ENCODE measurements at places on chromosomes 1 and 21. TPM values are rescaled to one million over a fixed set of nuclear protein-coding genes. Genes with fewer than 3 reads are reported as not detected.

GRCh38 chr1:1004420-1004779 lies 4.5 kb upstream of the HES4 start:
- no peak for DNase-seq

- no peak for DNase-seq
Observed at GRCh38 chr1:41101950-41102607, 80.6 kb upstream of the SLFNL1 start.

DNA sequence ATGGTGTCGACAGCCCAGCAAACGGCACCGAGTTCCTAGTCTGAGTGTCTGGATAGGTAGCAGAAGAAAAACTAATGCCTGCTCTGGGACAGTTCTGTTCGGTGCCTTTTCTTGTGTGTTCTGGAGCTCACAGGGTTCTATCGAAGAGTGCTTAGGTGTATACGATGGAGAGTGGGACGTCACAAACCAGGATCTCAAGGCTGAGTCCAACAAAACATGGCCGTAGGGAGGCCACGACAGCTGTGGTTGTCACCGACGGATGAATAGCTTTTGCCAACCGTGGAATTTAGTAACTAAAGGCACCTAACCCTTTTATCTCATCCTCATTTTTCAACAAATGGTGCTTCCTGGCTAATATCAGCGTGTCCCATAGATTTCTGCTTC lies 635 bp upstream of the SYNJ1 start:
- DNase-seq, result no peak

DNA sequence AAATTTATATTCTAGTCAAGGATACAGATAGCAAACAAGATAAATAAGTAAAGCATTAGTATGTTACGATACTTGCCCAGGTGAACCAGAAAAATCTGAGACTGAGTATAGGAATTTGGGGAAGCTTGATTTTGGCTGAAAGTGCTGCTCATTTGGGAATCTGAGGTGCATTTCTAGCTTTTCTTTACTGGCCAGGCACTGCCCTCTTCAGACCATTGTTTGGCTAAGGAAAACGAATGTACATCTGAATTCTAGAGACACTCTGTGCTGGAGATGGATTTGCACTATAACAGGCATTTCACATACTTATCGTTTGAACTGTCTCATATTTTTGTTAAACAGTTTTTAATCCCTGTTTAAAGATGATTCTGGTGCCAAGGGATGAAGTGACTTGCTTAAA lies 23.4 kb downstream of the ARID1A start:
- DNase-seq, result no peak

DNA sequence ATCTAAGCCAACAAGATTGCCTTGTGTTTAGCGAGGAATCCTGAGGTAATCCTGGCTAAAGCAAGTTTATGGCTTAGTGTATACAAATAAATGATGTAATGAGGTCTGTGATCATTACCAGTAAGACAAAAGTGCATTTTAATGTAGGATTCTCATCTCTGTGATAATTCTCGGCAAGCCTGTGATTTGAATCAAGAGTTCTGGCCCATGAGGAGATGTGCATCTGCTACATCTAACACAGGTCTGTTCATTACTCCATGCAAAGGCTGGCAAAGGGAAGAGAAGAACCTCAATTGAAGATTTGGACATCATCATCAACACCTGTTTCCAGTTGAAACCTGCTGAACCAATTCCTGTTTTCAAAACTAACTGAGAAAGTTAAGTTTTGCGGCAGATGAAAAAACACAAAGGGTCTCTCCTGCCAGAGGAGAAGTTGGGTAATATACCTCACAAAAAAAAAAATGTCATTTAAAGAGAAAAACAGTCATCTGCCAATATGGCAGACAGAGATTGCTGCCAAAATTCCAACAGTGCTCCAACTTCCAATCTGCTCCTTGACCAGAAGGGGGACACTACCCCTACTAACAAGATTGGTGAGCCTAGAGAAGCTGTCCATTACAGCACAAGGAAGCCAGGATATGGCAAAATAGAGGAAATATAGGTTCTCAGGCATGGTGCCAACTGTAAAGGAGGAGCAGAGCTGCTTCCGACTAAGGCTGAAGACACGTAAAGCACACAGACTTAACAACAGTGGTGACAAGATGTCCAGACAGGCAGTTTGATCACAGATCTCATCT lies 453.7 kb downstream of the TTLL7 start:
- peak; percentile 28 for DNase-seq

GRCh38 chr1:46983830-46984586 lies 39.5 kb upstream of the CYP4X1 start:
- DNase-seq, result no peak

DNA sequence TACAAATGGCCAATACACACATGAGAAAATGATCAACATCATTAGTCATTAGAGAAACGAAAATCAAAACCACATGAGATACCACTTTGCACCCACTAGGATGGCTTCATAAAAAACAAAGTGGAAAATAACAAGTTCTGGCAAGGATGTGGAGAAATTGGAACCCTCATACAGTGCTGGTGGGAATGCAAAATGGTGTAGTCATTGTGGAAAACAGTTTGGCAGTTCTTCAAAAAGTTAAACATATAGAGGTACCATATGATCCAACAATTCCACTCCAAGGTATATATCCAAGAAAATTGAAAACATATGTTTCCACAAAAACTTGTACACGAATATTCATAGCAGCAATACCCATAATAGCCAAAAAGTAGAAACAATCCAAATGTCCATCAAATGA lies 231.6 kb upstream of the CSF3R start:
- no peak for DNase-seq

- DNase-seq, result peak; percentile 75
Observed at GRCh38 chr1:204127597-204128242, 24.1 kb downstream of the ETNK2 start.

- no peak for DNase-seq
Observed at GRCh38 chr1:106456832-106457231, 599.6 kb upstream of the PRMT6 start.

DNA sequence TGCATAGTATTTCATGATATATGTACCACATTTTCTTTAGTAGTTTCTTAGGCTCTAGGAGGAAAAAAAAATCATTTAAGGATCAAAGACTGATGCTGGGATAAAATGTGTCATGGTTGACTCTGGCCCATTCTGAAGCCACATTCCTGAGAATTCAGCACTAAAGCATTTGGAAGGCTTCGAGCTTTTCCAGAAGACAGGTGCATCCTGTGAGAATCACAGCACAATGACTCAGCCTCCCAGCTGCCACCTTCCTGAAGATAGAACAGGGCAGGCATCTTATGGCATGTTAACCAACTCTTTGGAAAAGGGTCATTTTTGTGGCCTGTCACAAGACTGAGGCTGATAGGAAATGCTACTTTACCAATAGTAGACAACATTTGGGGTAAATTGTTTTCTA lies 359.9 kb downstream of the PCP4 start:
- peak; percentile 58 for DNase-seq

DNA sequence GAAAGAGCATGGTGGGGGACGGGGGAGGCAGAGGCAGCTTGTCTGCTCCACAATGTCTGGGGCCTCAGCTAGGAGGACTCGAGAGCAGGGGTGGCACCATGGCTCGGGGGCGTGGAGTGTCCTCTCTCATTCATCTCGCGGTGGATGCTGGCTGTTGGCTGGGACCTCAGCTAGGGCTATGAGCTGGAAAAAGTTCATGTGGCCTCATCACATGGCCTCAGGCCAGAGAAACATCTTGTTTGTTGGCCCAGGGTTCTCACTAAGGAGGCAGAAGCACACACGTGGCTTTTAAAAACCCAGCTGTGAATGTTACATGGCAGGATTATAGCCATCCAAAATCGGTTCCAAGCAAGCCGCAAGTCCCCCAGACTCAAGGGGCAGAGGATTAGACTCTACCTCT lies 6.2 kb upstream of the CENPS start:
- no peak for DNase-seq

DNA sequence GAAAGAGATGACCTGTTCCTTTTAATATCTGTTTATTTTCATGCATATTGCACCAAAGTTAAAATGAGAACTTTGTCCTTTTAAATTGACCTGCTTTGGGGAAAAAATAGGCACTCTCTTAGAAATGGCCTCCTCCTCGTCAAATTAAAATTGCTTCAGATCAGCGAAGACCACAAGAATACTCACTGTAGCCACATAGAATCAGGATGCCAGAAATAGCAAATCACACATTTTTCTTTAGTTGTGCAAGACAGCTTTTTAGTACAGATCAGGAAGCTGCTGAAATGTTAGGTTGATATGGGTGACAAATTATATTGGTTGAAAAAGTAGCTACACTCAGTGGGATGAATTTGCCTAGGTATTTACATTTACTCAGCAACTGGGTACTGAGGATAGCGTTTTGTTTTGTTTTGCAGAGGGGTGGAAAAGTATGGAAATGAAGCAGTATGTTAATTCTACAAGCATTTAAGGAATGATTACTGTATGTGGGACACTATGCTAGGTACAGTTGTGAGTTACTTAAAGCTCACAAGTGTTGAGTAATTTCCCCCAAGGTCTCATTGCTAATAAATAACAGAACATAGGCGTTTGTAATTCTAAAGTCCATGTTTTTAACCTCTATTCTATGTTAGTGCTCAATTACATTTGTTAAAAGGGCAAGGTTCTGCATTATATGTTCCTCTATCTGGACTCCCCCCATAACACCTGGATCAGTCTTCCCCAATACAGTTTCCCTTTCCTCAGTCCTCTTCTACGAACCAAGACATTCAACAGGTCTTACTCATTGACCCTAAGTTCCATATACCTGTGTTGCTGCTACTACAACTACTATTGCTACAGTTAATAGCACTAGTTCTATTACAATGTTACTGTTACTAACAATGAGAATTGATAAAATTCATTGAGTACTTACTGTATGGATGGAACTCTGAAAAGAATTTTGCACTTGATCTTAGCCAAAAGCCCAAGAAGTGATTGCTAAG lies 99.4 kb upstream of the S1PR1 start:
- DNase-seq, result no peak

DNA sequence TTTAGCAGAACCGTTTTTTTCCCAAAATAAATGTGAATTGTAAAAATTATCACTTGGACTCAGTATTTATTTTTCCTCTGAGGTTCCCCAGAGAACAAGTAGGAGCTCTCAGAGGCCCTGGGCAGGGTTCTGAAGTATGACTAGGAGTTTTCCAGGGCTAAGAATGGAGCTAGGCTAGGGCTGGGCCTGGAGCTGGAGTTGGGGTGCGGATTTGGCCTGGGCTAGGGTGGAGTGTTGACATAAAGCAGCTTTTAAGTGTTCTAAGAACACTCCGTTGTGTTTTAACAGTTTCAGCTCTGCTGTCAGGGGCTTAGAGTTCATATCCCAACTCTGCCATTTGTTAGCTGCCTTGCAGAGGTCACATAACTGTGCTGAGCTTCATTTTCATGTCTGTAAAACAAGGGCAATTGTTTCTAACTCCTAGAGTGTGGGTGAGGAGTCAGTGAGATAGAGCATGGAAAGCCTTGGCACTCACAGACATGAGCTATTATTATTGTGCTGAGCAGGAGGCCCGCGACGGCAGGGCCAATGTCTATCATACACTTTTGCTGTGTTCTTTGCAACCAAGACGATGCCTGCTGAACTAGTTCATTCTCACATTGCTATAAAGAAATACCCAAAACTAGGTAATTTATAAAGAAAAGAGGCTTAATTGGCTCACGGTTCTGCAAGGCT lies 51.1 kb downstream of the LACTBL1 start:
- no peak for DNase-seq

- no peak for DNase-seq
Observed at GRCh38 chr1:90357995-90358394, 359.1 kb downstream of the BARHL2 start.

GRCh38 chr21:37682966-37683365 lies 233.3 kb downstream of the KCNJ6 start:
- DNase-seq, result no peak

Gene PM20D1
- total RNA-seq, result not detected

Gene CFAP74
- not detected for total RNA-seq

Gene C8A
- not detected for total RNA-seq

Gene RORC
- not detected for total RNA-seq

Gene ALDH9A1
- total RNA-seq, result 34.7 TPM

Gene GSTM1
- not detected for total RNA-seq

Gene KRTAP11-1
- not detected for total RNA-seq

Gene ATP1A4
- total RNA-seq, result not detected

Gene NECTIN4
- total RNA-seq, result not detected

Gene CTSE
- not detected for total RNA-seq

Gene CYP4A22
- not detected for total RNA-seq

Gene SPAG17
- 0.18 TPM for total RNA-seq

Gene DNMT3L
- total RNA-seq, result not detected

Gene ASAP3
- total RNA-seq, result 19.7 TPM

All from SJCRH30 (cell line).